ENCODE measurements at places on chromosomes 5 and 9.
A peak's percentile ranks its signal among the peaks of the same experiment; 100 is the strongest.

DNA sequence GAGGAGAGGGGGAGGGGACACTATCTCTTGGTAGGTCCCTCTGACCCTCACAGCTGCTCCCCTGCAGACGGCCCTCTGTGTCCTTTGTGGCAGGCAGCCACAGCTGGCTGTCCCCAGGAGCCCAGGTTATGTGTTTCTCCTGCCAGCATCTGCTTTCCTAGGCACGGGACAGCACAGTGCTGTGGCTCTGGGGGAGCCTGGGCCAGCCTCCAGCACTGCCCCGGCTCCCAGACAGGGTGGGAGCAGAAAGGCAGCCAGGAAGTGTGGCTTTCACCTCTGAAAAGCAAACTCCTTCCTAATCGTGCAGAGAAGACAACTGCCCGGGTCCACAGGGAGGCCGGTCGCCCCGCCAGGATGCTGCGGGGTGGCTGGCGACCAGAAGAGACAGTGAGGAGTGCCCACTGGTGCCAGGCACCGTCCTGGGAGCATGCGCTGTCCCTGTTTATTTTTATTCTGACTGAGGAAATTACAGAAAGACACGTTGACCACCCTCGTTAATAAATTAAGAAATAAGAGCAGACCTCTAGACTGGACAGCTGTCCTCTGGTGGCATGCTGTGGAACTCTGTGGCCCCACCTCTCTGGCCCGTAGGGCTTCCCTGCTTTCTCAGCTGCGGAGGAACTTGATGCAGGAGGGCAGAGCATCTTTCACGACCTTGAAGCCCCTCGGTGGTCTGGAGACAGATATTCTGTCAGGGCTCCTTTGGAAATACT is 240.3 kb downstream of the FANCC start:
- H3K4me1 ChIP-seq = peaks cover 5% of the 10 kb centered on the region

DNA sequence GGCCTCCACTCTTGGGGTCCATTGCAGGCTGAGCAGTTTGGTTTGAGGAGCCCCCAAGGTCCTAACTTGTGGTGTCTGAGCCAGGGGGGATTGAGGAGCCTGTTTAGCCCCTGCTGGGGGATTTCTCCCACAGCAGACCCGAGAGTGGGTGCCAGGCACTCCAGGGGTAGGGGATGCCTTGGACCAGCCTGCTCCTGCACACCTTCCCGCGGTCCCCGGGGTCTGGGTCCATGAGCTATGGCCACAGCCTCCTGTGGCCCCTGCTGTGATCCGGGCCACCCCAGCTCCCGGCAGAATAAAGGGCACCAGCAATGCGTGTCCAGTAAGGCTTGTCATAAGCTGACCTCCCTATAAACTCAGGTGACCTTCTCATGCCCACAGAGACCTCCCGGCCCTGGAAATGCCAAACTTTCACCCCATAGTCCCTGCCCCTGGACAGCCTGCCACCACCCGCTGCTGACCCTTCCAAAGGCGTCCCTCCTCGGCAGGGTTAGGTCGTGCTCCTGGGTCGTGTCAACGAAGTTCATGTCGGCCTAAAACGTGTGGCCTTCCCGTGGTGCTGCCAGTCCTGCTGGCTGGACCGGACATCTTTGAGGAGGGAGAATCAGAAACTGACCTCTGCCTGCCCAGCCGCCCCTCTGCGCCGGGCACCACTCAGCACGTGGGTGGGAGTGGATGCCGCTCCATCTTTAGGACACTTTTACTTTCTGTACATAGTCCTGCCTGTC is 137.6 kb downstream of the MRPL36 start:
- no peak overlapping the region for H3K4me3 ChIP-seq
- H3K36me3 ChIP-seq = no peaks in the 10 kb centered on the region
- no peak overlapping the region for H3K27ac ChIP-seq
- H3K4me1 ChIP-seq = no peaks in the 10 kb centered on the region
- no peak for DNase-seq
- peaks cover 60% of the 10 kb centered on the region for H3K27me3 ChIP-seq

- H3K27me3 ChIP-seq = peaks cover 49% of the 10 kb centered on the region
- peak; percentile 54 for DNase-seq
- H3K36me3 ChIP-seq = no peaks in the 10 kb centered on the region
- no peak overlapping the region for H3K4me3 ChIP-seq
- H3K27ac ChIP-seq = no peak overlapping the region
- H3K4me1 ChIP-seq = no peaks in the 10 kb centered on the region
Observed at GRCh38 chr9:1869843-1870242, 145.3 kb upstream of the SMARCA2 start.

- no peak overlapping the region for H3K4me3 ChIP-seq
- peaks cover 12% of the 10 kb centered on the region for H3K27me3 ChIP-seq
- H3K36me3 ChIP-seq = peaks cover 6% of the 10 kb centered on the region
- H3K27ac ChIP-seq = no peak overlapping the region
- H3K4me1 ChIP-seq = no peaks in the 10 kb centered on the region
Observed at GRCh38 chr5:126636956-126637355, 36.2 kb downstream of the PHAX start.

DNA sequence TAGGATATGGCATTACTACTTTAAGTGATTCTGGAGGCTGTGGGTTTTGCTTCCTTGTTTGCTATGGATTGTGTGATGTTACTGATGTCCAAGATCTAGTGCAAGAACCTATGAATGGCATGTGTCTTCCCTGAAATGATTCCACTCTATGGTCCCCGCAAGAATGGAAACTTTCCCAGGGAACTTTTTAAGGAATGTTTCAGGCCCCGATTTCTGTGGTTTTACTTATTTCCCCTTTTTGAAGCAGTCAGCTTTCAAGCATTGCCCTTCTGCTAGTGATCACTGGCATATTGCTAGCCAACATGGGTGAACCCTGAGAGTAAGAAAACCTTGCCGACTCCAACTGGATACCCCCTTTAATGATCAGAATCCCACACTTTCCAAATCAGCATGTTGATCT is 26.6 kb upstream of the CD180 start:
- no peak overlapping the region for H3K4me3 ChIP-seq
- no peak overlapping the region for H3K27ac ChIP-seq
- H3K4me1 ChIP-seq = no peaks in the 10 kb centered on the region

GRCh38 chr9:133106511-133107244 is 14.4 kb downstream of the RALGDS start:
- no peak overlapping the region for H3K27ac ChIP-seq
- H3K27me3 ChIP-seq = no peaks in the 10 kb centered on the region
- H3K36me3 ChIP-seq = peaks cover 47% of the 10 kb centered on the region
- no peak overlapping the region for H3K4me3 ChIP-seq
- no peaks in the 10 kb centered on the region for H3K4me1 ChIP-seq
- DNase-seq = no peak

DNA sequence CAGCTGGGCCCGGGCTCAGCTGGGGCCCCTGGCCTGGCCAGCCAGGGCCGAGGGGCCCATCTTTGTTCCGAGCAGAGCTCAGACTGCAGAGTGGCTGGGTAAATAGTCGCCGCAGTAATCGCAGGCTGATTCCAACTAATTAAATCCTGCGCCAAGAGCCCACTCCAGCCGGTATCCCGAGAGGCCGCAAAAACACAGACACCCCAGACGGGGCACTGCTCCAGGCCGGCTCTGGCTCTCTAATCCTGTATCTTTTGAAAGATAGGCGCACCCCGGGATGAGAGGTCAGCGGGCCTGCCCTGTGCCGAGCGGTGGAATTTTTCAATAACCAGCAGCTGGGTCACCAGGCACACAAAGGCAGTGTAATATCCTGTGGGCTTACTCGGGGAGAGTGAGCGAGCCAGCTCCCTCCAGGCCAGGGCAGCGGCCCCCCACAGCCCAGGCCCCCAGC is 57.7 kb downstream of the LMX1B start:
- H3K4me1 ChIP-seq = no peaks in the 10 kb centered on the region
- H3K4me3 ChIP-seq = no peak overlapping the region
- H3K27ac ChIP-seq = no peak overlapping the region
